ENCODE measurements at places on chromosomes 2 and 18.
A peak's percentile ranks its signal among the peaks of the same experiment; 100 is the strongest.

DNA sequence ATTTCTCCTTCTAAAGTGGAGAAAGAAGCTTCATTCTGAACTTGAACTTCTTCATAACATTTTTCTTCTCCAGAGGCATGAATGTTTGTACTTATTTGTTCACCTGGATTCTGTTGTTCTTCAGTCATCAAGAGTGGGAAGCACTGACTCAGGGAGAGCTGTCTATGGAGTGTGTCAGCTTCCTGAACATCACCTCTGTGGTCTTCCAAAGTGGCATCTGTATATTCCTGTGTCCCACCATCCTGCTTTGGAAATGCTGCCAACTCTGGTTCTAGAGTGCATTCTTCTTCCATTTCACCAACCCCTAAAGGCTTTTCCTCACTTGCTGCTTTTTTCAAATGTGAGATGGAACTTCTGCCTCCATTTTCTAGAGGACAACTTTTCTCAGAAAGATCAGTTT lies 59.5 kb downstream of the TTN start:
- DNase-seq = no peak

DNA sequence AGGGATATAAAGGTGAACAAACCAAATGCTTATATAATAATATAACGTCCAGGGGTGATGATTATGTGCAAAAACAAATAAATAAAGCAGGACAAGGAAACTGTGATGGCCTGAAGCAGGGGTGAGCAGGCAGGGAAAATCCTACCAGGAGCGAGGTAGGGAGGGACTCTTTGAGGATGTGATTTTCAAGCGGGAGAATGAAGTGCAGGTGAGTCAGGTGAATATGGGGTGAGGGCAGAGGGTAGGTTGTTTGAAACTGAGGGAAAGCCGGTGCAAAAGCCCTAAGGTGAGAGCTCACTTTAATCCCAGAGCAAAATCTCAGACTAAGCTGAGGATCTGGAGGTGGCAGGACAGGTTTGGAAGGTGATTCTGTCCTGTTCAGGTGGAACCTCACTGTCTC lies 40.7 kb downstream of the CYP26B1 start:
- DNase-seq = no peak

DNA sequence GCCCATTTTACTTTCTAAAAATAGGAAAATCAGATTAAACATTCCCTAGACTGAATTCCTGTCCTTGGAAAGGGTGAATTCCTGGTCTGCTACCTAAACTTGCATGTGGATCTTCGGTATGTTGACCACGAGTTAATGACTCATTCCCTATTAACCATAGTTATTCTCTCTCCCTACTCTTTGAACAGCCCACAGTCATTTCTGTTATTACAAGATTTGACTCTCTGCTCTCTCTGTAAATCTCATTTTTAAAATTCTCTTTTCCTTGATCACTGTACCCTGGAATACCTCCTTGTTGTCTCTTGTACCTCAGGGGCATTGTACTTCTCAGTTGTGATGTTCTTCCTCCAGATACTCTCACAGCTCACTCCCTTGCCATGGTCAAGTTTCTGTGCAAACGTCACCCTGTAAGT lies 92.0 kb upstream of the GULP1 start:
- no peak for DNase-seq

GRCh38 chr2:171798156-171798820 lies 95.8 kb downstream of the SLC25A12 start:
- DNase-seq = peak; percentile 85
